T-helper 2 cell (primary cell): ENCODE measurements at places on chromosomes 1 and 21.

- no peak for DNase-seq
Measured at GRCh38 chr1:198436276-198436675, 104.2 kb downstream of the ATP6V1G3 start.

DNA sequence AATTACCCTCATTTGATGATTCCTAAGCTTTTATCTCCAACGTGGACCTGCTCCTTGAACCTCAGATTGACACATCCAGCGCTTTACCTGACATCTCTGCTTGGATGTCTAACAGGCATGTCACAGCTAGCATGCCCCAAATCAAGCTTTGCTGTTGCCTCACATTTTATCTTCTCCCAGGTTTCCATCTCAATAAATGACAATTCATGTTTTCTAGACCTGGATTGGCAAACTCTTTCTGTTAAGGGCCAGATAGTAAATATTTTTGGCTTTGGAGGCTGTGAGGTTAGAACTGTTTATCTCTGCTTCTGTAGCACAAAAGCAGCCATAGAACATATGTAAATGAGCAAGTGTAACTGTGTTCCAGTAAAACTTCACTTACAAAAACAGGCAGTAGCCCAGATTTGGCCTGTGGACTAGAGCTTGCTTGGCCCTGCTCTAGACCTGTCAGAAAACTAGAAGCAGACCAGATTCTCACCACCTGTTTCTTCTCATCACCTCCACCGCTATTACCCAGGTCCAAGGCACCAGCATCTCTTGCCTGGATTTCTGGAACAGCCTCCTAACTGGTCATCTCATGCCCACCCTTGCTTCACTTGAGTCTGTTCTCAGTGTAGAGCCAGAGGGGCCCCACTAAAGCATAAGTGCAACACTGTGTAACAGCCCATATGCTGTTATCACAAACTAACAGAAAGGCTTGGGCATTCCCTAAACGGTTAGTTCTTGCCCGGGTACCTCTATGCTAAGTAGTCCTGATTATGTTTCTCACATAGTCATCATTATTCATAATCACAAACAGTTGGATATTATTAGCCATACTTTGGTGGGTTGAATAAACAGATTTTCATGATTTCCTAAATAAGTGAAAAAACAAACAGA, 42.3 kb downstream of the UBE4B start:
- no peak for DNase-seq

DNA sequence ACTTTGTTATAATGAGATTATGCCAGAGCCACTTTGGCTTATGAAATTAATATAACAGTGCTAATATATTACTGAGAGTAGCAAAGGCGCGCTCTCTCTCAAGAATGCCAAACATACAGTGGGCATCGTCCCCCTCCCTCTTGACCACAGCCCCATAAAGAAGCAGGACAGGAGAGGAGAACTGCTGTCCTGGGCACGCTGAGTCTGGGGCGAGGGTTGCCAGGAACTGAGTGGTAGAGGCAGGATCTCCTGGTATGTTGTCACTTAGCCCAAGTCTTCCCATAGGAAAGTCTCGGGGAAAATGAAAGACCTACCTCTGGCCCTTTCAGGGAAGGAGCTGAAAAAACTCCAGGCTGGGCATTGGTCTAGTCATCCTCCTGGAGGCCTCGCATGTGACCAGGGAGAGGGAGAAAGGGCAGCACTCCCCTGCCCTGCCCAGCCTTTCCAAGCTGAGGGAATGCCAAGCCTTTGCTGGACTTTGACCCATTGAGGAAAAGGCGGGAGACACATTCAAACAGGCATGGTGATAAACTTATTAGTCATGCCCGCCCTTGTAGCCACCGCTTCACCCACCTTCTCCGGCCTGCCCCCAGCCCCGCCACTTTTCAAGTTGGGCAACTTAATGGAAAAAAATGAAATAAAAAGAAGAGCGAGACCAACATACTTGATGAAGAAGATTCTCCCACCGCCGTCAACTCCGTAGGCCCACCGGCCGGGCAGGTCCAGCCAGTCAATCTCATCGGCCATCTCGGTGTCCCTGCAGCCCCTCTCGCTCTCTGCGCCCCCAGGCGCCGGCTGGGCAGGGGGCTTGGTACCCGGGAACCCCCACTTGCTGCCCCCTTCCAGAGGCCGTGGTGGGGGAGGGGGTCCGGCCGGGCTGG, 17.4 kb upstream of the PLEKHA6 start:
- no peak for DNase-seq

DNA sequence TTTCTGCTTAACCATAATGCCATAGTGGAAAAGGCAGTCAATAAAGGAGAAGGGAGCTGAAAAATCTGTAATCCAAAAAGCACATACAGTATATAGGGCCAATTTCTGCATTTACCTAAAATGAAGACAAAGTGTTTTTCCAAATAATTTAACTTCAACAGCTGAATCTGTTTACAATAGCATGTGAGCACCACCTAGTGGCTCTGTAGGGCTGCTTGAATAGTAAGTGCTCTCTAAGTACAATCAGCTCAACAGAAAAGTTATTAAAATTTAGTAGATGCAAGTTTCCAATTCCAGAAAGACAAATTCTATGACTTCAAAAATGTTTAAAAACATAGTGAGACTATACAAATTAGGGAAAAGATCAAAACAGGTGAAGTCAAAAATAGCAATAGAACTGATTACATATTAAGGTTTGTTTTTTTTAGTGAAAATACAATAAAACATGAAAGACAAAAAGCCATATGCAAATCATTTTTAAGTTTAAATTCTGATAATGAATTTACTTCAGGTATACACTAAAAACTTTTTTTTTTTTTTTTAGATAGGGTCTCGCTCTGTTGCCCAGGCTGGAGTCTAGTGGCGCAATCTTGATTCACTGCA, 220.0 kb downstream of the SETD4 start:
- DNase-seq = no peak

DNA sequence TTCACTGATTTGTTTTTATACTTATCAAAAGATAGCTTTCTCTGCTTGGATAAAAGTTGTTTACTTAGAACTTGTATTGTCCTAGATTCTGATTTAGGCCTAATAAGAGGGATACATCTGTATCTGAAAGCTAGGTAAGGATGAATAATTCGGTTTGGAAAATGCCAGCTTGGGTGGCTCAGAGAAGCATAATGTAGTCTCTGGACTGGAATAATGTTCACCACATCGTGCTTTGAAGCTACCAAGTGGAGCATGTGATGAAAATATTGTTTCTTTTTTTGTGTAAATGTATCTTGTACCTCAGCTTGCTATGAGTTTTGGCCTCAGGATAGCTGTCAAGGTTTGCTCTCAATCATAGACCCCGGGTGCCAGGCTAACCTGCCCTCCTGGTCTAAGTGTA, 49.2 kb downstream of the VPS13D start:
- DNase-seq = no peak

GRCh38 chr1:173017792-173018191, 32.9 kb downstream of the TNFSF18 start:
- DNase-seq = no peak

GRCh38 chr1:239237912-239238311, 148.5 kb upstream of the CHRM3 start:
- no peak for DNase-seq

- no peak for DNase-seq
Measured at GRCh38 chr1:246417813-246418564, 89.1 kb downstream of the SMYD3 start.

DNA sequence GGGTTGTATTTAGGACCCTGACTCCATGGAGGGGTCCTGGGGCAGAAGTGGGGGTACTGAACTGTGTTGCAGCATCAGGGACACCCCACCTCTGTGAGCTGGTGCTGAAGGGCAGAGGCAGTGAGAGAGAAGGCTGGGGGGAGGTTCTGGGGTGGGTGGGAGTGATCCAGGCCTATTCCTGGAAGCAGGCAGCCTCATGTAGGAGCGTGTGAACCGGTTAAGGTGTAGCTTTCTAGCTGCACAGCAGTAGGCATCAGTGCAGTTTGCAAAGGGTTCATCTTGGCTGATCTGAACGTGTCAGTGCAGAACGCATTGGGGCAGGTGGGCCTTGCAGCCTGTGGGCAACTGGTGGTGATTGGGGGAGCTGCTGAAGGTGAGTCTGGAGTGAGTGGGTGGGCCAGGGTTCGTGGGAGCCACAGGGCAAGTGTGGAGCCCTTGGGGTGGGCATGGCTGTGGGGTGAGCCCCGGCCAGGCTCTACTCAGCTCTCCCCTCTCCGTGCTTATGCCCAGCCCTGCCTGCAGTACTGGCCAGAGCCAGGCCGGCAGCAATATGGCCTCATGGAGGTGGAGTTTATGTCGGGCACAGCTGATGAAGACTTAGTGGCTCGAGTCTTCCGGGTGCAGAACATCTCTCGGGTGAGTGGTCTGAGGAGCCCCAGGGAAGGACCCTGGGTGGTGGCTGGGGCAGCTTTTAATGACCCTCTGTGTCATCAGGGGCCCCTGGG, 86.7 kb downstream of the PTPRU start:
- DNase-seq = no peak

DNA sequence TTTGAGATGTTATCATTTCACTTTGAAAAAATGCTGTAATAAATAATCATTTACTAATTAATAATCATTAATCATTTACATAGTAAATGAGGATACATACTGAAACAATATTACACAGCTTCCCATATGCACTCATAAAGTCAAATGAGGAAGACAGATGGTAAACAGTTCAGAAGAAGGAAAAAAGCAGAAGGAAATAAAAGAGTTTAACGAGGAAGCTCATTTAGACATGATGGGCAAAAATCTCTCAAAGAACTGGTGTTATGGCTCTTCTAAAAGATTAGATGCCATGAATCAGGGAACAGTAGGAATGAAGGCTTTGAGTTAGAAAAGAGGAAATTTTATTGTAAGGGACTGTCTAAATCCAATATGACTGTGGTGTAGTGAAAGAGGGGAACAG, 347.6 kb downstream of the PTPRC start:
- DNase-seq = no peak

GRCh38 chr1:244614113-244614836, 38.7 kb upstream of the DESI2 start:
- no peak for DNase-seq

DNA sequence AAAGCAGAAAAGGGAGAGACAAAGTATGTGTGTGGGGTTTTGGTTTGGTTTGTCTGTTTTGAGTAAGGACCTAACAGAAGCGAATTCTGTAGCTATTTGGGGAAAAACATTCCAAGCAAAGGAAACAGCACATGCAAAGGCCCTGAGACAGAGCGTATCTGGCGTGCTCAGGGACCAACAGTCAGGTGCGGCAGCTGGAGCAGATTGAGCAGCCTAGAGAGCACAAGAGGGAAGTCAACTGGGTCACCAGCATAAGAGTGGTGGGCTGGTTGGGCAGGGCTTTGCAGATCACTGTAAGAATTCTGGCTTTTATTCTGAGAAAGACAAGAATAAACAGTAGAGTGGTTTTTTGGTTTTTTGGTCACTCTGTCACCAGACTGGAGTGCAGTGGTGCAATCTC, 11.8 kb downstream of the TGFBR3 start:
- no peak for DNase-seq

DNA sequence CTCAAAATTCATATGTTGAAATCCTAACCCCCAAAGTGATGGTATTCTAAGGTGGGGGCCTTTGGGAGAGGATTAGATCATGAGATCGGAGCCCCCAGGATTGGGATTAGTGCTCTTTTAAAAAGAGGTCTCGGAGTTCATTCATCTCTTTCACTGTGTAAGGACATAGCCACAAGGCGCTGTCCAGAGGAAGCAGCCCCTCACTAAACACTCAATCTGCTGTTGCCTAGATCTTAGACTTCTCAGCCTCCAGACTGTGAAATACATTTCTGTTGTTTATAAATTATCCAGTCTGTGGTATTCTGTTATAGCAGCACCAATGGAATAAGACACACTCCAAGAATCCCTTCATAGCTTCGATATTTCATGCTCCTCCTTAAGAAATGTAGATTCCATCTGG, 12.4 kb upstream of the TIAM1 start:
- DNase-seq = no peak

GRCh38 chr1:115768549-115768948, at the start of gene CASQ2:
Gene CASQ2 (minus strand): TSS chr1:115768714. CDS start chr1:115768541, 173 bp downstream.
- DNase-seq = no peak
